Memory B cell (primary cell): ENCODE measurements at places on chromosomes 13 and 19.

DNA sequence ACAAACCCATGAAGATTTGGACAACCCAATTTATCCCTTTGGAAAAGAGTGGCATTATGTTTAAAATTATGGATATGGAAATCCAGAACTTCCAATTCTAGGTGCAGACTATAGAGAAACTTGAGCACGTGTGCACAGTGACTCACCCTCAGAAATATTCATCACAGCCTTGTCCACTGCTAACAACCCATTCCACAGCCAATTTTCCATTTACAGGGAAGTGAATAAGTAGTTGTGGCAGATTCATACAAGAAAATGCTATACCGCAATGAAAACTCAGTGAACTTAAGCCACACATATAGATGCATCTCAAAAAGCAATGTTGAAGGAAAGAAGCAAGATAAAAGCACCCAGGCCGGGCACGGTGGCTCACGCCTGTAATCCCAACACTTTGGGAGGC lies 133.3 kb downstream of the USP12 start:
- DNase-seq, result no peak

GRCh38 chr19:48329167-48329891 lies 4.0 kb downstream of the EMP3 start:
- no peak for DNase-seq

- no peak for DNase-seq
Observed at GRCh38 chr13:40161931-40162330, 504.5 kb downstream of the FOXO1 start.

GRCh38 chr13:111212517-111212873 lies 97.4 kb downstream of the ARHGEF7 start:
- DNase-seq, result no peak

- DNase-seq, result no peak
Observed at GRCh38 chr13:21522847-21523246, 63.7 kb upstream of the ZDHHC20 start.

- no peak for DNase-seq
Observed at GRCh38 chr19:28061111-28061510, 1151.8 kb downstream of the UQCRFS1 start.

DNA sequence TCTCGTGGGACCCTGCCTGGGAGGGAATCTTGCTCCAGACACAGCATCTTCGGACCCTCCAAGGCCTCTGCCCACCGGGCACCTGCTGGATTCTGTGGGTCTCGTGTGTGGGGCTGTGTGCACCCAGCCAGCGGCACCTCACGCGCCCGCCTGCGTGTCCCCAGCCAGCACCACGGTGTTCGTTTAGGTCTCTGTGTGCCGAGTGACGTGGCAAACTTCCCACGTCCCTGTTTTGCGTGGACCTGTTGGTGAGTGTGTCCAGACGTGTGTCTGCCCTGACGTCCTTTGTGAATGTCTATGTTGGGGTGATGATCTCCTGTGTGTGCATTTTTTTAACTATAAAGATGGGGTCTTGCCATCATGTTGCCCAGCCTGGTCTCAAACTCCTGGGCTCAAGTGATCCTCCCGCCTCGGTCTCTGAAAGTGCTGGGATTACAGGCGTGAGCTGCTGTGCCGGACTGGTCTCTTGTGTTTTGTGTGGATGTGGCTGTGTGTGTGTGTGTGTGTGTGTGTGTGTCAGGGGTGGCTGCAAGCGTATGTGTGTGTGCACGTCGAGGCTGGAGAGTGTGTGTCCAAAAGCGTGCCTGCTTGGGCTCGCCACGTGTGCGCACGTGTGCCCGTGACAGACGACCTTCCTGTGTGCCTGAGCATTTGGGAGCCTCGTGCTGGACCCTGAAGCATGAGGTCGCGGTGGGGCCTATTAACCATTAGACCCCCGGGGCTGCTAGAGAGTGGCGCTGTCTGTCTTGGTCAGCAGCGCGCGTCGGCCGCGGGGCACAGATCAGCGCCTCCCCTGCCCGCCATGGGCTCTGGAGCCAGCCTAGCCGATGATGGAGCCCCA lies 15.7 kb downstream of the ARID3A start:
- DNase-seq, result no peak
